ENCODE measurements at places on chromosomes 12 and 14.

DNA sequence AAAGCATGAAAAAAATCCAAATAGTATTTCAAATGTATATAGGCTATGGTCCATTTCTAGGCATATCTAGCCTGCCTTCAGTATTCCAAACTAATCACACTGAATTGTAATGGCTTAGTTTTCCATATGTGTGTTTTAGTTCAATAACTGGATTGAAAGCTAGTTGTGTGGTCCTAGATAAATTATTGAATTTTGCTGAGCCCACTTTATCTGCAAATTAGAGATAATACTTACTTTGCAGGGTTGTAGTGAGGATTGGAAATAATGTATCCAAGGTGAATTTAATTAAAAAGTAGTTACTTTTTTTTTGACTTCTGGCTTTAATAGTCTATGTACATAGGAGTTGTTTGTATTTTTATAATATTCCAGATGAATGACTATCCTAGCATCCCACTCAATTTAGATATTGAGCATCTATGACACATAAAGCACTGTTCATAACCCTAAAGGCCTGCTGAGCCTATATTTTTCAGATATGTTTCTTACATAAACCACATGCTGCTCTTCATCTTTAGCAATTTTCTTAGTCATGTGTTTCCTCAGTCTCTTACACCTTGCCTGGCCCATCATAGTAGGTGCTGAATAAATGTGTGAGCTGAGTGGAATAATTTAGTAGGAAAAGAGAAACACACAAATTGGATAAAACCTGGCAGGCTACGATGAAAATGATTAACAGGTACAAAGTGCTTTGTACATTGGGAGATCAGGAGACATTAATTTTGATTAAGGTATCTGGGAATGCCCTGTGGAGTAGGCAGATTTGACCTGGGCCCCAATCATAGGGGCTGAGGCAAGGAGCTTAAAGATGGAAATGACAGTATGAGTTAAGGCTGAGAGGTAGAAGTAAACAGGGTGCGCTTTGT lies 1.1 kb upstream of the ATP23 start:
- no peak for DNase-seq

DNA sequence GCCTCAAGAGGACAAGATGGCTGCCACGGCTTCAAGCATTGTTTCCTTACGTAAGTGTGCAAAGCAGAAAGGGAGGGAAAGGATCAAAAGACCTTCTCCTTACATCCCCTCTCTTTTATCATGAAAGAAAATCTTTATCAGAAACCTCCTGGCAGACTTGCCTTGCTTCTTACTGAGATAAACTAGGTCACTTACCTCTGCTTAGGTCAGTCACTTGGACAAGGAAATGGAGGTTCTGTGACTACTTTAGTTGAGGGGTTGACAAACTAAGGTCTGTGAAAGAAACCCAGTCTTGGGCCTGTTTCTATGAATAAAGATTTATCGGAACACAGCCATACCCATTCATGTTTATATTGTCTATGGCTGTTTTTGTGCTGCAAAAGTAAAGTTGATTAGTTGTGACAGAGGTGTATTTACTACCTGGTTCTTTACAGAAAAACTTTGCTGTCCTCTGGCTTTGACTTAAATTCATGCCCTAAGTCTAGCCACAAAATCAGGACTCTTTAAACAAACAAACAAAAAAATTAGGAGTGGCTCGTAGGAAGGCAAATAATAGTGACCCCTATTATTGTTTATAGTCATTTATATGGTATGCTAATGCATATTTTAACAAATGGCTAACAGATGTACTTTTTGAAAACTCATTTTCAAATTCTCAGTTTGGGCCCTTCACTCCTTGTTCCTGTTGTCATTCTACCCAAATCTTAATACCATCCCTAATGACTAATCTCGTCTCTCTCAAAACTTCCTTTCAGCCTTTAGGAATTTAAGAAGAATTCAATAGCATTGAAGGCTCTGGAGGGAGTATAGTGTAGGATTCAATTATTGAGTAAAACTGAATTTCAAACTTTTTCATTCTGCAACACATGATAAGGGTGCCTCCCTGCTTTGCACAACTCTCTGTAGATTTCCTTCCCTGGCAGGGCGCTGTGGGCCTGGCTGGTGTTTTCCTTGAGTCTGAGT lies 42.0 kb upstream of the ATP2B1 start:
- no peak for DNase-seq

DNA sequence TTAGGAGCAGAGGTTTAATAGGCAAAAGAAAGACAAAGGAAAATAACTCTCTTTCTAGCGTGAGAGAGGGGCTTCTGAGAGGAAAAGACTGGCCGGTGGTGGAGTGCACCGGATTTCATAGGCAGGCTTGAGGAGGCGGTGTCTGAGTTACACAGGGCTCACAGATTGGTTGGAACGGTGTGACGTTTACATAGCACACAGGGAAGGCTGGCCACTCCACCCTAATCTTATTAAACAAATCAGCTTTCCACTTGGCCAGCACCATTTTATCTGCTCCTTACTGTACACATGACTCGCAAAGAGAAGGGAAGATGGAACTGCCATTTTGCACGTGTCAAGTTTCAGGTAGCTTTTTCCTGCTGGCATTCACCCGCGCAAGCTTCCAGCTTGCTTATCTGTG lies 587.7 kb downstream of the RPL10L start:
- no peak for DNase-seq

GRCh38 chr12:37666069-37666781 lies 650.3 kb upstream of the ALG10B start:
- no peak for DNase-seq

GRCh38 chr14:85319998-85320630 lies 209.8 kb upstream of the FLRT2 start:
- no peak for DNase-seq

- DNase-seq: no peak
Observed at GRCh38 chr14:103531421-103532215, 2.6 kb downstream of the TRMT61A start.

DNA sequence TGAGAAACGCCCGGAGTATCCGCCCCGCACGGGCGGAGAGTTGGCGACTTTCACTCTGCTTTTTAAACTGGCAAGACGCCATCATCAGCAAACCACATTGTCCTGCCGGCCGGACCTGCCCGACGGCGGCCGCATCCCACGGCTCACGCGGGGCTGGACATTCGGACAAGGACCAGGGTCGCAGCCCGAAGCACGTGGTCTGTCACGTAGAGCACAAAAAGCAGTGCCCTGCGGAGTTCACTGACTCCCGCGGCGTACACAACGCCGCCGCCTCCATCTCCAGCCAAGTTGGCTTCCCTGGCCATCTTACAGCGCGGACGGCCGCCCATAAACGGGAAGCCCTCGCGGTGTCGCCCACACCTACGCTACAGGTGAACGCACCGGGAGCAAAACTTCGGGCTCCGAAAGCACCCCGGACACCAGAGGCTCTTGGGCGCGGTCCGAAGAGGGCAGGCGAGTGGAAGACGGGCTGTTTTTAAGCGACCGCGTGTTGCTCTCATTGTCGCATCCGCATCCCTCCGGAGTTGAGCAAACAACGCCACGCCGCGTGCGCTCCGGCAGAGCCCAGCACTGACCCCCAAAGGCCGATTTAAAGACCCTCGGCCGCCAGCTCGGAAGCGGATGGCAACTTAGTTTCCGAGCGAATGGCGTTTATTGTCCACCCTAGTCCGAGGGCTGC lies 966 bp downstream of the SINHCAF start:
- no peak for DNase-seq

GRCh38 chr12:22380031-22380430 lies 45.5 kb upstream of the ST8SIA1 start:
- DNase-seq: no peak

DNA sequence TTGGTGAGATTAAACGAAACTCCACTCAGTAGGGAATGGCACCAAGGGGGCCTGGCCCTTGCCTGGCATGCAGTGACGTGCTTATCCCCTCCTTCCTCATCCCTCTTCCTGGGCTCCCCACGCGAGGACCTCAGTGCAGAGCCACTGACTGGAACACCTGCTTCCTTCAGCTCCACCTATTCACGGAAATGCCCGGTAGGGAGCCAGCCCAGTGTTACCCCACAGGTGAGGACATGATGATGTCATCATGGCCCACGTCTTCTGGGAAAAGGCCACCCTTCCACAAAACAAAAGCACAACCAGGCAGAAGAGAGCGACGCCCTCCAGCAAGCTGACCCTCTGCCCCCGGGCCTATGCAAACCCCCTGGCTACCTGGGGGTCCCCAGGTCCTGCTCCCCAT lies 42.1 kb downstream of the CCDC85C start:
- no peak for DNase-seq

GRCh38 chr12:97404543-97404942 lies 58.1 kb upstream of the RMST start:
- DNase-seq: no peak

DNA sequence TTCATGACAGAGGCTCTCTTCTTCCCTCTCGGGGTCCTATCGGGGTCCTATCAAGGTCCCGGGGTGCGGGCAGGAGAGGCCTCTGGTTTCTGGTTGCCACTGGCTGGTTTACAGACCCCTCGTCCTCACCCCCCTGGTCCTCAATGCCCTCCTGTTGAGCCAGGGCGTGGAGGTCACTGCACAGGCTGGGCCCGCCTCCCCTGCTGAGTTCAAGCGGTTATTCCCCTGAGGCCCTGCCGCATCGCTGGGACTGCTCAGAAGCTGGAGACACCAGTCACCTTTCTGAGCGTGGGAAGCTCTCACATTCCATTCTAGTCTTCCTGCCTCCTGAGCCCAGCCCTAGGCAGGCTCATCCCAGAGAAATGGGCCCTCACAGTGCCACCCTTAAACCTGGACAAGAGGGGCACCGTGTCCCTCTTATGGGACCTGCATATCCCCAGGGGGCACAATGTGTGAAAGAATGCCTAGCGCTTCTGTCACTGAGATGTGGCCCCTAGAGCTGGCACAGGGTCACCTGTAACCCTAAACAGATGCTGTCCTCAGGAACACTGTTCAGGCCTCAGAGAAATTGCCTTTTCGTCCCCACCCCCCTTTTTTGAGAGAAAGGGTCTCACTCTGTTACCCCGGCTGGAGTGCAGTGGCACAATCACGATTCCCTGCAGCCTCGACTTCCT lies 177.7 kb upstream of the RGS6 start:
- no peak for DNase-seq

- no peak for DNase-seq
Observed at GRCh38 chr14:34029921-34030334, 79.1 kb upstream of the EGLN3 start.

DNA sequence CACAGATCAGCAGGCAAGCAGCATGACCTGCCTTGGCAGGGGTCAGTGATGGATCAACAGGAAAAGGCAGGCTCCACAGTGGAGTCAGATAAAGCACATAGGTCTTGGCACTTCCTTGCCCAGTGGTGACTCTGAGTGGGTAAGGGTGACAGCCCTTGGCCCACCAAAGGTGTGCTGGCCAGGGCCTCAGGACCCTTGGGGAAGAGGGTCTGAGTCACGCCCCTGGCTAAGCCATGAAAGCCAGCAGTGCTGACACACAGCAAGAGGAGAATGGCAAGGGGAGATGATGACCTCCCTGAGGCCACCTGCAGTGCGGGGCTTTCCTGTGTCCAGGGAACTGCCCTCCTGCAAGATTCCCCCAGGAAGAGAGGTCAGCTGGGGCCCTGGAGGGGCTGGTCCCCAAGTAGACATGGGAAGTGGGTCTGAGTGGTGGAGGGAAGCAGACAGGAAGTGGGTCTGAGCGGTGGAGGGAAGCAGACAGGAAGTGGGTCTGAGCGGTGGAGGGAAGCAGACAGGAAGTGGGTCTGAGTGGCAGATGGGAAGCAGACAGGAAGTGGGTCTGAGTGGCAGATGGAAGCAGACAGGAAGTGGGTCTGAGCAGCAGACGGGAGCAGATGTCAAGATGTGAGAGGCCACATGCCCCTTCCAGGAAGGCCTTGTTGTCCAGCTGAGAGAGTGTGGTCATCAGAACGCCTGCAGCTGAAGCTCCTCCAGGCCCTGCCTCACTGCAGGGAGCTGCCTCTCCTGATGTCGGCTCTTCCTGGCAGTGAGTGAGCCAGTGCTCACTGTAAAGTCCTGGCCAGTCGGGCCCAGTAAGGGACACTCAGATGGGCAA lies 34.8 kb downstream of the DIO3 start:
- DNase-seq: no peak

DNA sequence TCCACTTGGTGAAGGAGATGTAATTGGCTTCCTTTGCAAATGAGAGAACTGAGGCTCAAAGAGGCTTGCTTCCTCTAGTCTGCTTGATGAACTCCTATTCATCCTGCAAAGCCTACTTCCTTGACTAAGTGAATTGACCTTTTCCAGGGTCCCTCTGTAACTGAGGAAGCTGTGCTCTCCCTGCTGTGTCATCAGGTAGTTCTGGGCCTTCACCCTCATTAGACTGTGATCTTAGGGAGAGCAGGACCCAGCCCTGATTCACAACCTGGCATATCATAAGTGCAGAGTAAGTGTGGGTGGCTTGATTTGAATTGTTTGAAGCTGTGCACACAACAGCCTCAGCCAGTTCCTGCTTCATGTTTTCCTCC lies 16.3 kb downstream of the ASB2 start:
- DNase-seq: no peak

DNA sequence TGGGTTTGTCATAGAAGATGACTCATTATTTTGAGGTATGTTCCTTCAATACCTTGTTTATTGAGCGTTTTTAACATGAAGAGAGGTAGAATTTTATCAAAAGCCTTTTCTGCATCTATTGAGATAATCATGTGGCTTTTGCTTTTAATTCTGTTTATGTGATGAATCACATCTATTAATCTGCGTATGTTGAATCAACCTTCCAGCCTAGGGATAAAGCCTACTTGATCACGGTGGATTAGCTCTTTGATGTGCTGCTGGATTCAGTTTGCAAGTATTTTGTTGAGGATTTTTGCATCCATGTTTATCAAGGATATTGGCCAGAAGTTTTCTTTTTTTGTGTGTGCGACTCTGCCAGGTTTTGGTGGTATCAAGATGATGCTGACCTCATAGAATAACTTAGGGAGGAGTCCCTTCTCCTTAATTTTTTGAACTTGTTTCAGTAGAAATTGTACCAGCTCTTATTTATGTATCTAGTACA lies 602.6 kb downstream of the SNAPC1 start:
- no peak for DNase-seq

- DNase-seq: no peak
Observed at GRCh38 chr12:103877288-103877687, 36.3 kb upstream of the NT5DC3 start.

- DNase-seq: no peak
Observed at GRCh38 chr12:26245175-26245942, 50.0 kb downstream of the SSPN start.

DNA sequence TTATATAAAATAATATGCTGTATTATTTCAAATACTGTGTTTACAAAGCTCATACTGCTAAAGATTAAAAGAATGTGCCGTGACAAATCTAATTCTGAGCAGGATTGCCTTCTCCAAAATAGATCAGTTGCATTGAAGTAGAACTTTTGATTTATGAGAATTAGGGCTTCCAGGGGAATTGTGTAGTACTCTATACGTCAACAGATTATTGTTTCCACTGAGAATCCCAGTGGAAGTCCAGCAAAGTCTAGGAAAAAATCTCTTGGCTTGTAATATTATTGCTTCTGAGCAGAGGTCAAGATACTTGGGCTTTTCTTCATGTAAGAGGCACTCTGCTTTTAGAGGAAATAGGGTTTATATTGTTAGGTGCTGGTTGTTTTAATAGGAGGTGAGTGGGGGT lies 133.9 kb downstream of the TRHDE start:
- DNase-seq: no peak

- no peak for DNase-seq
Observed at GRCh38 chr14:35600253-35600652, 66.3 kb downstream of the INSM2 start.

- DNase-seq: no peak
Observed at GRCh38 chr12:1840981-1841425, 20.6 kb downstream of the LRTM2 start.
